Tibial nerve (tissue), 4 donors: ENCODE measurements at places on chromosomes 2 and 18.

GRCh38 chr18:12606592-12607315 is 51.2 kb downstream of the SPIRE1 start:
- no peak overlapping the region for H3K4me3 ChIP-seq
- H3K4me1 ChIP-seq: no peaks in the 10 kb centered on the region
- H3K36me3 ChIP-seq: no peaks in the 10 kb centered on the region
- H3K27ac ChIP-seq: peak overlapping the region; percentile 42
- DNase-seq: no peak
- H3K27me3 ChIP-seq: no peaks in the 10 kb centered on the region

DNA sequence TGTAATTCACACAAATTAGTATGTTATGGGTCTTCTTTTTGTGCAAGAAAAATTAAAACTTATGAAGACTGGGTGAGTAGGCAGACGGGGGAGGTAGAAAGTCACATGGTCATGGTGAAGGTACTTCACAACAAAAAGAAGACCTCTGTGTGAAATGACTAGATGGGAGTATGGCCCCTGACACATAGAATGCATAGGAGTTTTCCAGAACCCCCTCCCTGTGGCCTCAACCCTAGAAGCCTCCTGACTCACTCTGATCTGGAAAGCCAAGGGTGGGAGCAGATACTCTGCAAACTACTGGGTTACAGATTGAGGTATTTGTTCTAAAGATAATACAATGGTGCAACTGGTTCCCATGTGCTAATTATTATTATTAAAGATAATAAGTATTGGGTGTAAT is 23.2 kb downstream of the SATB2 start:
- H3K36me3 ChIP-seq: no peaks in the 10 kb centered on the region
- DNase-seq: no peak
- no peaks in the 10 kb centered on the region for H3K4me1 ChIP-seq
- H3K27me3 ChIP-seq: no peaks in the 10 kb centered on the region
- no peak overlapping the region for H3K4me3 ChIP-seq

- no peak overlapping the region for H3K27ac ChIP-seq
- no peak for DNase-seq
- H3K4me3 ChIP-seq: no peak overlapping the region
- H3K4me1 ChIP-seq: no peaks in the 10 kb centered on the region
Measured at GRCh38 chr18:7233134-7233810, 2.4 kb downstream of the LRRC30 start.

- H3K27me3 ChIP-seq: no peaks in the 10 kb centered on the region
- H3K4me1 ChIP-seq: peaks cover 11% of the 10 kb centered on the region
- H3K4me3 ChIP-seq: no peak overlapping the region
Measured at GRCh38 chr2:12163866-12164265, 417.4 kb downstream of the LPIN1 start.

- H3K4me1 ChIP-seq: no peaks in the 10 kb centered on the region
- no peaks in the 10 kb centered on the region for H3K36me3 ChIP-seq
- H3K27ac ChIP-seq: no peak overlapping the region
Measured at GRCh38 chr2:186912979-186913378, 64.0 kb upstream of the ZSWIM2 start.

GRCh38 chr2:134593519-134593918 is 125.3 kb downstream of the TMEM163 start:
- H3K27ac ChIP-seq: no peak overlapping the region
- H3K4me3 ChIP-seq: no peak overlapping the region
- no peaks in the 10 kb centered on the region for H3K36me3 ChIP-seq
- no peaks in the 10 kb centered on the region for H3K4me1 ChIP-seq

DNA sequence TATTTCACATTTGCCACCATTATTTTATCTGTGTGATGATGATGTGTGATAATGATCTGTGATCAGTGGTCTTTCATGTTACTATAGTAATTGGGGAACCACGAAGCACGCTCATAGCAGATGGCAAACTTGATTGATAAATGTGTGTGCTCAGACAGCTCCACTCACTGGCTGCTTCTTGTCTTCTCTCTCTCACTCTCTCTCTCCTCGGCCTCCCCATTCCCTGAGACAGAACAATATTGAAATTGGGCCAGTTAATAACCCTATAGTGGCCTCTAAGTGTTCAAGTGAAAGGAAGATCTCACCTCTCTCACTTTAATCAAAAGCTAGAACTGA is 60.7 kb upstream of the RAPGEF4 start:
- no peak overlapping the region for H3K27ac ChIP-seq
- no peaks in the 10 kb centered on the region for H3K36me3 ChIP-seq
- no peaks in the 10 kb centered on the region for H3K27me3 ChIP-seq
- H3K4me1 ChIP-seq: no peaks in the 10 kb centered on the region

DNA sequence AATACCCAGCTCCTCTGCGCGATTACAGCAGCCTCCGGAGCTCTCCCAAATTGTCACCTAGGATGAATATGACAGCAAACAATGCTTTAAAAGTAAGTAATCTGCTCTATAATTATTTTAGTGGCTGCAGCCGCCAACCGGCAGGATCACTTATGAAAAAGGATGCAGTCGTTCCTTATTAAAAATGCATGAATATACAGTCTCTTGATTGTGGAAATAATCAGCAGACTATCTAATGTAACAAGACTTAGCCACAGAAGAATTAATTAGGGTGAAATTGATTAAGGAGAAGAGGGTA is 71.8 kb upstream of the STPG4 start:
- no peak overlapping the region for H3K4me3 ChIP-seq
- no peak for DNase-seq
- no peak overlapping the region for H3K27ac ChIP-seq
- peaks cover 18% of the 10 kb centered on the region for H3K4me1 ChIP-seq
- H3K36me3 ChIP-seq: no peaks in the 10 kb centered on the region

DNA sequence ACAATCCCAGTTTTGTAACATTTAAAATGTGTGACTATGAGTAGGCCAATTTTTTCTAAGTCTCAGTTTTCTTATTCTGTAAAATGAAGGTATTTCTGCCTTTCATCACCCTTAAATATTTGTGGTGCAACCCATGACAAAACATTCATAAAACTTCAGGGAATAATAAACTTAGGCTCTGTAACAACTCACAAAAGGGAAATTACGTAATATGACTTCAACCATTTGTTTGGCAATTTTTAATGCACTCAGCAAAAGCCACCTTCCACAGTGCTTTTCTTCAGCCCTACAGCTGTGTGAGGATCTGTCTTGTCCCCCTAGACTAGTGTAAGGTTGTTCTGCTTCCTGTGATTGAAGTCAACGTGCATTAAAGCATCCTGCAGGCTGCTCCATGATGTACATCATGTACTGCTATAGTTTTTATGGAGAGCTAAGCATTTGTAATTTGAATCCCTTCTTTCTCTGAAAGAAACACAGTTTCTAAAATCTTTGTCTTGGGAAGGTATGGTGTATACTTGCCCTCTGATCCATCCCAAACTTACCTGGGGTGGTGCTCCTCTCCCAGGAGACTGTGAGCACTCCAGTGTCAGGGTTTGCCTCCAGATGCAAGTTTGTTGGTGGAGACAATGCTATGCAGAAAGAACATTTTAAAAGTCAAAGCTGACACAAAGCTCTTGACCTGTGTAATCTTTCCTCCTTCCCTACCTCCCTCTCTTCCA is 39.1 kb downstream of the FN1 start:
- no peaks in the 10 kb centered on the region for H3K4me1 ChIP-seq
- no peak overlapping the region for H3K27ac ChIP-seq
- no peak overlapping the region for H3K4me3 ChIP-seq
- H3K27me3 ChIP-seq: no peaks in the 10 kb centered on the region
- no peak for DNase-seq

GRCh38 chr2:149360106-149360505 is 29.7 kb downstream of the LYPD6 start:
- H3K27me3 ChIP-seq: no peaks in the 10 kb centered on the region
- H3K36me3 ChIP-seq: no peaks in the 10 kb centered on the region
- no peaks in the 10 kb centered on the region for H3K4me1 ChIP-seq

- H3K4me3 ChIP-seq: no peak overlapping the region
- no peaks in the 10 kb centered on the region for H3K27me3 ChIP-seq
- no peak for DNase-seq
- H3K4me1 ChIP-seq: peaks cover 40% of the 10 kb centered on the region
Measured at GRCh38 chr18:78983512-78983911, 3.9 kb downstream of the SALL3 start.

- H3K4me3 ChIP-seq: no peak overlapping the region
- H3K27me3 ChIP-seq: no peaks in the 10 kb centered on the region
- H3K36me3 ChIP-seq: no peaks in the 10 kb centered on the region
- DNase-seq: no peak
- H3K27ac ChIP-seq: no peak overlapping the region
- no peaks in the 10 kb centered on the region for H3K4me1 ChIP-seq
Measured at GRCh38 chr2:67215214-67216055, 181.7 kb upstream of the ETAA1 start.

GRCh38 chr2:207503234-207503633 is 26.5 kb upstream of the CREB1 start:
- H3K4me1 ChIP-seq: peaks cover 15% of the 10 kb centered on the region
- H3K27me3 ChIP-seq: no peaks in the 10 kb centered on the region
- no peak overlapping the region for H3K4me3 ChIP-seq
- DNase-seq: no peak
- H3K36me3 ChIP-seq: no peaks in the 10 kb centered on the region
- no peak overlapping the region for H3K27ac ChIP-seq

GRCh38 chr2:62831729-62832128 is 126.2 kb downstream of the EHBP1 start:
- H3K27me3 ChIP-seq: no peaks in the 10 kb centered on the region
- no peak overlapping the region for H3K4me3 ChIP-seq
- no peak overlapping the region for H3K27ac ChIP-seq
- peaks cover 5% of the 10 kb centered on the region for H3K36me3 ChIP-seq

GRCh38 chr2:150480971-150481830 is 6.3 kb downstream of the RND3 start:
- peak overlapping the region; percentile 99 for H3K27ac ChIP-seq
- DNase-seq: no peak
- no peaks in the 10 kb centered on the region for H3K27me3 ChIP-seq
- no peaks in the 10 kb centered on the region for H3K36me3 ChIP-seq
- H3K4me1 ChIP-seq: peaks cover 88% of the 10 kb centered on the region

DNA sequence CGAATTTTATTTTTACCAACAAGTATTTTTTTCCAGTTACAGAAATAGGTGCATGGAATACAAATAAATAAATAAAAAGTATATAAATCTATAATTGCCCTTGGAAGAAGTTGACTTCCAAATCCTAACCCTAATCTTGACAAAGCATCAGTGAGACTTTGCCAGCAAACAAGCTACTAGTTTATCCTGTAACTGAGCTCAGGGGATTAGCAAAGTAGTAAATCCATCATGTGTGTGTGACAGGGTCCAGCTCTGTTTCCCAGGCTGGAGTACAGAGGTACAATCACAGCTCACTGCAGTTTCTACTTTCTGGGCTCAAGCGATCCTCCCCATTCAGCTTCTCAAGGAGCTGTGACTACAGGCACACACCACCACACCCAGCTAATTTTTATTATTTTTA is 948.0 kb upstream of the CNTNAP5 start:
- H3K27me3 ChIP-seq: no peaks in the 10 kb centered on the region
- no peaks in the 10 kb centered on the region for H3K36me3 ChIP-seq
- H3K4me3 ChIP-seq: no peak overlapping the region
- H3K27ac ChIP-seq: no peak overlapping the region
- H3K4me1 ChIP-seq: no peaks in the 10 kb centered on the region
- DNase-seq: no peak

DNA sequence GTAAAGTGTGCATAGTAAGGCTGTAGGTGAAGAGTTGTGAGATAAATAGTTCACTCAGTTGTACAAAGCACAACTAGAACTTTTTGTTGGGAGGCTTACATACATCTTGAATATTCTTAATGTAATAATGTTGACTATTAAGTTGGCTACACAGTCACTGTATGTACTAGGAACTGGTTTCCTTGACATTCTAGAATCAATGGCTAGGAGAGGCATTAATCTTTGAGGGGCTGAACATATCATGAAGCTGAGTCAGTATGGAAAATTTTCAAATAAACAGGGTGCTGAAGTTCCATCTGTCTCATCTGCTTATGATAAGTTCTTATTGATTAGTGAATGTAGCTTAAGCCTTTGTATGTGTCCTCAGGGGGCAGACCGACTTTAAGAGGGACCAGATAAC is 23.4 kb downstream of the METTL21A start:
- H3K27me3 ChIP-seq: no peaks in the 10 kb centered on the region
- no peak overlapping the region for H3K27ac ChIP-seq
- H3K4me1 ChIP-seq: no peaks in the 10 kb centered on the region
- peaks cover 9% of the 10 kb centered on the region for H3K36me3 ChIP-seq
- no peak overlapping the region for H3K4me3 ChIP-seq

DNA sequence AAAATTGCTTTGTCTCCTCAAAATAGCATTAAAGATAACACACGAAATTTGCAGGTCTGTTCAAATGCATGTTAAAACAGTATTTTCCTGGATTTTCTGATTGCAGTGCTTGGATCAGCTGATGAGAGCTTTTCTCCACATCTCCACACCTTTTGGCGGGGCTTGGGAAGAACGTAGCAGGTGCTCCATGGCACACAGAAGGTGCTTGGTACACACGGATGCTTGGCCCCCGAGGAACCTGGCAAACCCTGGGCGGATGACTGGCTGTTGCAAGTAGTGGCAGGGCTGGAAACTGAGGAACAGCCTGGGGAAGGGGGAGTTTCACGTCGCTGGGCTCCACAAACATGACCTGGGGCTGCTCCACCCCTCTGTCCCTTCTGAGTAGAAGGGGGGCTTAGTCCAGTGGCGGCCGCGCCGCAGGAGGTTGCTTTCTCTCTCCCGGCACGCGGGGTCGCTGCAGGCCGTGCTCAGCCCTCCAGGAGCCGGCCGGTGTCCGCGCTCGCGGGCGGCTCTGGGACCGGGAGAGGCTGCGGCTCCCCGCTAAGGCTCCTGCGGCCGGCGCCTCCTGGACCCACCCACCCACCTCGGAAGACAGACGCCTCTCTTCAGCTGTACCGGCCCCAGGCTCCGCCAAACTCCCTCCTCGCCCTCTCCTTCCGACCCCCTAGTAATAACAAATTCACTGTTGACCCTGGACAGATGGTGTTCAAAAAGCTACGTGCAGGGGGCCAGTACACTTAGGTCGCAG is 69.3 kb downstream of the MARCO start:
- no peak overlapping the region for H3K4me3 ChIP-seq
- no peaks in the 10 kb centered on the region for H3K36me3 ChIP-seq
- DNase-seq: no peak
- no peaks in the 10 kb centered on the region for H3K27me3 ChIP-seq
- H3K4me1 ChIP-seq: no peaks in the 10 kb centered on the region
